NCI-H2081 (cell line): ENCODE measurements at places on chromosomes 6 and 20.
A peak's percentile ranks its signal among the peaks of the same experiment; 100 is the strongest.

DNA sequence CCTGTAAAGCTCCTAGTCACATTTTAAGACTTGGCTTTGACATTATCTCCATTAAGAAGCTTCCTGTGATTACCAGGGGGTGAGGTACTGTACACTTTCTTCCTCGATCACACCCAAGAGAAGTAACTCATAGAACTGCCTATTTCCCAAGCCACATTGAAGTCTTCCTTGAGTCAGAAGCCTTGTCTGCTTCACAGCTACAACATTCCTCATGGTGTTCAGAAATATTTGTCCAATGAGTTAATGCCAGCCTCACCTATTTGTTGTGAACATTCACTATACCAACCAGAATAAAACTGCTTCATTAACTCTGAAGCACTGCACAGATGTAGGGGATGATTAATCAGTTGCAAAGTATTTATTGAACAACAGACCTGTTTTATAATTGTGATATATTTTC, 622.3 kb downstream of the PTPRT start:
- no peak for DNase-seq

- DNase-seq = no peak
Measured at GRCh38 chr6:87336367-87336766, 7.3 kb upstream of the GJB7 start.

GRCh38 chr6:11460837-11461661, 76.5 kb upstream of the TMEM170B start:
- DNase-seq = no peak

DNA sequence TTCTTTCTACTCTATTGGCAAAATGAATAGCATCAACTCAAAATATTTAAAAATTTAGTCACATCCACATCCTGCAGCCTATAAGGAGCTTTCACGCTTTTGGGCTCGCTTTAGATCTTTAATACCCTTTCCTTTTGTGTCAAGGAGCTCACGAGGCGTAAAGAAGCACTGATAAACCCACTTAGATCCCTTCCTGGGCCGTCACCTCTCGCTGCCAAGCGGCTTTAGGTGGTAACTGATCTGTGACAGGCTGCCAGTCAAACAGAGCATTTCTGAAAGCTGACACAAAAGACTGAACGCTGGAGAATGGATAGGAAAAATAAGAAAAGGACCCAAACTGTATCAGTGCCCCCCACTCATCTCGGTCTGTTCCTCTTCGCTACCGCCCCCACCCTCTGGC, 385.7 kb upstream of the MMS22L start:
- DNase-seq = peak; percentile 1

DNA sequence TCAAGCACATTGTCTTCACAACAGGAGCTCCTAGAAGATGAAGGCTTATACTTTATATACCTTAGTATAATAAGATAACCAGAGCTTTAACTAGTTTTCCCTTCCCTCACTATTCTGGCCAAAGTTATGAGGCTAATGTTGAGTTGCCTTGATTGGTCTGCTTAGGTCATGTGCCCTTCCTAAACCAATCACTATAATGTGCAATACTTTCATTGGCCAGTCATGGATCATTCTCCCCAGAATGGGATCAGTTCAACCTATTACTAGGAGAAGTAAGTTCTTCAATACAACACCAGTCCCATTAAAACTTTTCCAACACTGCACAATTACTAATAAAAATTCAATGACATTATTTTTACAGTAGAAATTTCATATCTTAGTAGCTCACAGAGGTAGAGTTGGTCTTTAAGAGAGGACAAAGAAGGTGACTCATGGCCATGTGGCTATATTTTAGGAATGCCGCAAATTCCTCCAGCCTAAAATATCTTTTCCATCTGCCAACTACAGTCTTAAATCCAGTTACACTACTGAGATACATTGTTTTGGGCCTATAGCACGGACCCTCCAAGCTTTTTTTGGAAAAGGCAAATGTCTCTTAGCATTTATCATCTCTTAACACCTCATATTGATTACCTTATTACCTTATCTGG, 12.5 kb upstream of the POU3F2 start:
- DNase-seq = no peak

DNA sequence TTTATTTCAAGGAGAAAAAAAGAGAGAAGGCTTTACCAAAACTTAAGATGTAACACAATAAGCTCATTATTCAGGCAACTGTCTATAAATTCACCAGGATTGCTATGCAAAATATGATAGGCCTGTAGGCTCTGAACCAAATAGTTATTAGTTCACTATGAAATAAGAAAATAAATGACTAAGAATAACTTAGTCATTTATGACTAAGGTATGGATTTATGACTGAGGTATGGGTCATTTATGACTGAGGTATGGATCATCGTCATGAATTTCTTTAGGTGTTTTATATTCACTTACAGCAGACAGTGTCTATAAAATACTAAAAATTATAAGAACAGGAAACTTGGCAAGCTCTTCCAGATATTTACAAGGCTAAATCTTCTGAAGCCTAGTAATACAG, 52.1 kb upstream of the SNX9 start:
- no peak for DNase-seq

DNA sequence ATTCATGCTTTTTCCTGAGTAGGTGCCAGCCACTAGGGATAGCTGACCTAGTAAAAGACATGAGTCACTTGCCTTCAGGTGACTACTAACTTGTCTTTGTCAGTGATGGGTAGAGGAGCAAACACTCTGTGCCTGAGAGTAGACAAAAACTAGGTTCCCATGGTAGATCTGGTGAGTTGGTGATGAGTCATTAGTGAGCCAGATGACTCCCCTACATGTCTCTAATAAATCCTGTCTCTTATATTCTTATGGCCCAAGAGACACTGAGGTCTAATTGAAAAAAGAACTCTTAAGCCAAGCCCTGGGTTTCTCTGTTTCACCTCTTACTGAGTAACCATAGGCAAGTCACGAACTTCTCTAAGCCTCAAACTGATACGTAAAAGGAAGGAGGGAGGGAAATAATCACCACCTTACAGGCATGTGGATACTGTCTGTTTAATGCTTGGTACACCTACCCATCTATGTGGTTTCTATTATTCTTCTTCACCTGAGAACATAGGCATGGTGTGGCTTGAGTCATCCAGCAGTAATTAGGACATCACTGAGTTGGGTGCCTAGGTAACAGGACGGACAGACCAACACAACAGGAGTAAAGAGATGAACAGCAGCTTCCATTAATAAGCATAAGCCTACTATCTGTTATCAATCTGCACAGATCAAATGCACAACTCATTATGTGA, 20.3 kb downstream of the TTPAL start:
- no peak for DNase-seq

- DNase-seq = no peak
Measured at GRCh38 chr6:36336779-36337241, at the start of gene BNIP5. Gene BNIP5 (minus strand): TSS chr6:36336888. CDS start chr6:36330690, 6,198 bp downstream.

- no peak for DNase-seq
Measured at GRCh38 chr6:163183806-163184205, 230.7 kb upstream of the QKI start.

GRCh38 chr6:25735261-25735660, 19.3 kb upstream of the SLC17A4 start:
- no peak for DNase-seq
